ENCODE measurements at places on chromosomes 11 and 22. TPM values are rescaled to one million over a fixed set of nuclear protein-coding genes. Genes with fewer than 3 reads are reported as not detected.

- H3K36me3 ChIP-seq: no peaks in the 10 kb centered on the region
- no peaks in the 10 kb centered on the region for H3K4me1 ChIP-seq
- no peaks in the 10 kb centered on the region for H3K27me3 ChIP-seq
- H3K4me3 ChIP-seq: no peak overlapping the region
- H3K27ac ChIP-seq: no peak overlapping the region
- no peak for DNase-seq
Observed at GRCh38 chr11:69864686-69865661, 45.8 kb upstream of the FGF3 start.

- no peak for DNase-seq
- no peaks in the 10 kb centered on the region for H3K36me3 ChIP-seq
- H3K27ac ChIP-seq: no peak overlapping the region
Observed at GRCh38 chr11:108708173-108708572, 43.3 kb downstream of the DDX10 start.

- no peaks in the 10 kb centered on the region for H3K4me1 ChIP-seq
- H3K27ac ChIP-seq: no peak within 1 kb of the TSS
Observed at GRCh38 chr11:1572197-1573076, at the start of gene DUSP8. Gene DUSP8, minus strand, starts transcription at chr11:1572271. Its CDS starts 6,445 bp downstream, at chr11:1565826.

The CRYBB2 gene
- total RNA-seq: not detected

The APOBEC3A gene
- total RNA-seq: not detected

All from fibroblast of lung (primary cell).